Forelimb muscle (tissue), 1 donor: ENCODE measurements at places on chromosomes 7 and 10. TPM values are rescaled to one million over a fixed set of nuclear protein-coding genes. Genes with fewer than 3 reads are reported as not detected.

Gene FKBP9
- 135 TPM for polyA plus RNA-seq

GRCh38 chr7:11469028-11469745, 362.8 kb downstream of the THSD7A start:
- no peak for DNase-seq

- no peak for DNase-seq
Observed at GRCh38 chr10:114998993-114999392, 61.0 kb downstream of the TRUB1 start.

Gene GRID2IP
- polyA plus RNA-seq = 0.10 TPM

DNA sequence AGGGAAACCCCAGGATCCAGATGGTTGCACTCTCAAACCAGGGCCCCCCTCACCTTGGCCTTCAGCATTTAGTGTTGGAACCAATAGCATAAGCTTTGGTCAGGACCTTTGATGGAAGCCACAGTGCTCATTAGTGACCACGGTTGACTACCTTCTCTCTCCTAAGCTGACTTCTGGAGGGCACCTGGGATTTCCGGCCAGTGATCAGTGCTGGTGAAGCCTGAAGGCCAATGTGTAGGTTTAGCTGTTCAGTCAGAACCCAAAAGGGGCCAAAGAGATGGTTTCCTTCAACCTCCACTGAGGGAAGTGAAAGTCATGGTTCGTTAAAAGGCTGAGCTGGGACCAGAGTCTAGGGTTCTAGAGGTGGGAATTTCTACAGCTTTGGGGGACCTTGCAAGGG, 46.4 kb downstream of the TCF7L2 start:
- no peak for DNase-seq

GRCh38 chr7:29102558-29103151, 43.7 kb downstream of the CPVL start:
- no peak for DNase-seq

GRCh38 chr10:46050941-46051623, 5.0 kb upstream of the MSMB start:
- no peak for DNase-seq

DNA sequence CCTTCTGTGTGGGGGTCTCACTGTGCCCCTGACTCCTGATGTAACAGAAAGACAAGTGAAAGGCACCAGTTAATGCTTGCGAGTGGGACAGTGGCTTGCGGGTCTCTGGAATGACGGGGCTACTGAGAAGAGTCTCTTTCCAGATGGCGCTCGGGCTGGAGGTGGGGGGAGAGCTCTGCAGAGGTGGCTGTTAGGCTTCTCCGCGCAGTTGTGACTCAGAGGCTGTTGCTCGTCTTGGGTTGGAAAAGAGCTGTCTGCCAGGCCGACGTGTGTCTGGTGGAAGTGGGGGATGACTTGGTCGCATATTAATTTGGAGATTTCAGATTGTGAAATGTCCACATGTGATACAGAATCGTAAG, 27.9 kb upstream of the SH2B2 start:
- no peak for DNase-seq

Gene NEUROG3
- not detected for polyA plus RNA-seq

- no peak for DNase-seq
Observed at GRCh38 chr10:110793886-110794285, 77.8 kb upstream of the PDCD4 start.

Gene NYAP1
- polyA plus RNA-seq = 1.8 TPM

Gene FFAR4
- polyA plus RNA-seq = 0.04 TPM

DNA sequence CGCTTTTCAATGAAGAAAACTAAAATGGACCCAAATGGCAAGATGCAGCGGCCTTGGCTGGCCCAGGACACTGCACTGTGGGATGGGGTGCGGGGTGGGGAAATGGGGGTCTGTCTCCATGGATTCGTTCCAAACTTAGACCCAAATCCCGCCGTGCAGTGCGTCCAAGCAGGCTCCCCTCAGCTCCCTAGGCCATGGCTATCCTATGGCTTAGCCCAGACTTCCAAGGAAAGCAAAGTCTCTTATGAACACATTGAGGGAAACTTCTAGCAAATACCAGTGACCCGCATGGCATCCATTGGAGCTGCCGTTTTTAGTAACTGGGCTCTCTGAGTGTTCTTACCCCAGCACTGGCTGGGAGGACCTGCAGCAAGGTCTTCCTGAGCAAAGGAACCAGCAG, 122.5 kb downstream of the EBF3 start:
- no peak for DNase-seq

DNA sequence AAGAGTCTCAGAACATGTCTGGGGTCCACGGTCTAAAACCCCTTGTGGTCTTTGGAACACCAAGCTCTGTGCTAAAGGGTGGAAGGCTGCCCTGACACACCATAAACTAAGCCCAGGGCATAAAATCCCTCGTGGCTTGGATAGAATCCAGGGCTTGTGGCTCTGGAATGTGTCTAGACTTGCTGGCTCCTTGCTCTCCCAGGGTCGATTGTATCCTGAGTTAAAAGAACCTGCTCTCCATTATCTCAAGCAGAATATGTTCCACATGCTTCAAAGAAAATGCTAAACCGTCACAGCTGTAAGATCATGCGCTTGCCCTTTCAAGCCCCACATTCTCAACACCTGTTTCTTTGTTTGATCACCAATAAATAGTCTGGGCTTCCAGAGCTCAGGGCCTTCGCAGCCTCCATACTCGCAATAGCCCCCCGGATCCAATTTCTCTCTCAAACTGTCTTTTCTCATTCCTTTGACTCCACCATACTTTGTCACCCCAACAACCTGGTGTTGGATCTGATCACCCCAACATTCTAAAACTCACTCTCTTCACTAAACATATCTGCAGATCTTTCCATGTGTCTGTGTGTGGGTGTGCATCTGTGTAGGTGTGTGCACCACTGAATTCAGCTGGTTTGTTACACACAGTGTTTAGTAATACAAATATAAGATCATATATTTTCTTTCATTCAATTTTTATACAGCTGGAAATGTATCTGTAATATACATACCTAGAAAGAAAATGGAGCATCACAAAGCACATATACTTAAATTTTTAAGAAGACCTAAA, 238.5 kb downstream of the ZMYND11 start:
- no peak for DNase-seq

GRCh38 chr10:98268694-98269431, 869 bp upstream of the LOXL4 start:
- DNase-seq = no peak

- no peak for DNase-seq
Observed at GRCh38 chr7:142798451-142799436, 28.0 kb downstream of the PRSS2 start.

Gene ADAM22
- polyA plus RNA-seq = 9.1 TPM

Gene AKR1C4
- polyA plus RNA-seq = not detected

Gene NUTM2B
- polyA plus RNA-seq = 1.2 TPM

Gene CDNF
- 3.5 TPM for polyA plus RNA-seq

DNA sequence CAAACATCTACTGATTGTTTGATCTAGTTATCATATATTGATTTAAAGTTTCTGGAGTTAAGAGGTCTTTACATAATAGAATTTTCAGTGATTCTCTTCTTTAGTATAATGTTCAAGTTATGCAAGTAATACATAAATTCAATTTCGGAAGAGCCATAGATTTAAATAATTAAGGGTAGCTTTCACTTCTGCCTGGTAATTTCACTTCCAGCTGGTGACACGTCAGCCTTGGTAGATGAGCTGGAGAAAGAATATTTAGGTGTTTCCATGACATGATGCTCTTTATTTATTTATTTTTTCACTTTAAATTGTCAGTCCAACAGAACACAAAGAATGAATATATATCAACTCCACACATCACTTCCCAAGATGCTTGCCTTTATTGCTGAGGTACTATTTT, 5.2 kb upstream of the OTUD1 start:
- DNase-seq = no peak

DNA sequence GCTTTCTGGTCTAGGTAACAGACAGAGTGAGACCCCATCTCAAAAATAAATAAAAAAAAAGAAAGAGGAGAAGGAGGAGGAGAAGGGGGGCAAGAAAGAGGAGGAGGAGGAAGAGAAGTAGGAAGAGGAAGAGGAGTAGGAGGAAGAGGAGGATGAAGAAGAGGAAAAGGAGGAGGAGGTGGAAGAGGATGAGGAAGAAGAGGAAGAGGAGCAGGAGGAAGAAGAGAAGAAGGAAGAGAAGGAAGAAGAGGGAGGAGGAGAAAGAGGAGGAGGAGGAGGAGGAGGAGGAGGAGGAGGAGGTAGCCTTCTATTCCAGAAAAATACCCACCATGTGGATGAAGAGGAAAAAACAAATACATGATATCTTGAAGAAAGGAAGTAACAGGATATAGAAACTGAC, 172.1 kb downstream of the FRMD4A start:
- DNase-seq = no peak

Gene STK31
- polyA plus RNA-seq = 1.1 TPM

DNA sequence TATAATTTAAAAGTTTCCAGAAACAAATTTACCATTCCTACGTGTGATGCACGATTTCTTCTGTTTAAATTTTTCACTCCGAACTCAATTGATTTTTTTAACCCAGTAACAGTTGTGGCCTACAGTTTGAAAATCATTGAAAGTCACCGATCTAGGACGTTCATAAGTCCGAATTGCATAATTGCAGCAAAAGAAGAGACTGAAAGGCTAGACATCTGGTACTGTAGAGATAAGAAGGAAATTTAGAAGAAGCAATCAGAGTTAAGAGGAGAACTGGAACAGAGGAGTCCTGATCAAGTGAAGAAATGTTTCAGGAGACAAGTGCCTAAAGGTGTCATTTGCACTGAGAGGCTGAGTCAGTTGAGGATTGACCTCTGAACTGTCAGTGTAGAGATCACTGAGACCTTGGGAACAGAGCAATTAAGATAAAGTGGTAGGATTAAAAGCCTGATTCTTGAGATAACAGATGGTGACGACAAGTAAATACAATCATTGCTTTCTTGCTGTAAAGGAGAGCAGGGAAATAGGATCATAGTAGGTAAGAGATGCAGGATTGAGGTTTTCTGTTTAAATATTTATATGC, 73.5 kb downstream of the ZFAND4 start:
- no peak for DNase-seq
